ENCODE measurements at places on chromosomes 7 and 10.

DNA sequence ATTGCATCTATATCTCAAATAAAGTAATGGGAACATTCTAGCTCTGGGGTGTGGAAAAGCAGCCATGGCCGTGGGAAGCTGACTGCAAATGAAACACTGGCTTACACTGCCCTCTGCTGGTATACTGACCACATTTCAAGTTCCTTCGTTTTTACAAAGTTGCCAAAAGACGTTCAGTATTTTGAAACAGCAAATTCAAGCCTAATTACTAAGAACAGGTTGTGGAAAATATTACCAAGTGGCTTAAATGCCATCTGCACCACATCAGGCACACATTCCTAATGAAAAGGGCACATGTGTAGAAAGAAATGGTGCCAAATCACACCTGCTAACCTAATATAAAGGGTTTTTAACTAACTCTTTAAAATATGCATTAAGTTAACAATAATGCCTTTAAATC lies 83.9 kb downstream of the JAZF1 start:
- DNase-seq = no peak

GRCh38 chr7:1064581-1064980 lies 20.2 kb downstream of the GPR146 start:
- DNase-seq = no peak

- no peak for DNase-seq
Measured at GRCh38 chr7:137875746-137876145, 29.0 kb upstream of the DGKI start.

- no peak for DNase-seq
Measured at GRCh38 chr7:51007551-51008505, 225.1 kb upstream of the GRB10 start.

DNA sequence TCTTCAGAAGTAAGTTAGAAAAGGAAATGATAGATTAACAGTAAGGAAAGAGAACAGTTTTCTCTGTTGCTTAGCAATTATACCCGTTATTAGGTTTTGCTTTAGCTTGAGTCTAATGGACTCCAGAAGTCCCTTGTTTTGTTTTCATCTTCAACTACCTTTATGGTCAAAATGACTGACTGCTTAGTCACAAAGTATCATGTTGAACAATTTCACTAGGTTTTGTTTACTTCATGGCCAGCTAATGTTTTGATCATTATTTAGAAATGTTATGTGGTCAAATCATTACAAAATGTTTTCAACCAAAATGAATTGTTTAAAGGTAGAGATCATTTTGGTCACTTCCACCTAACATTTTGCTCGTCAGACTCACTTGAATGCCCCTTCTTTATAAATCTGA lies 1.9 kb downstream of the UBN2 start:
- DNase-seq = no peak

DNA sequence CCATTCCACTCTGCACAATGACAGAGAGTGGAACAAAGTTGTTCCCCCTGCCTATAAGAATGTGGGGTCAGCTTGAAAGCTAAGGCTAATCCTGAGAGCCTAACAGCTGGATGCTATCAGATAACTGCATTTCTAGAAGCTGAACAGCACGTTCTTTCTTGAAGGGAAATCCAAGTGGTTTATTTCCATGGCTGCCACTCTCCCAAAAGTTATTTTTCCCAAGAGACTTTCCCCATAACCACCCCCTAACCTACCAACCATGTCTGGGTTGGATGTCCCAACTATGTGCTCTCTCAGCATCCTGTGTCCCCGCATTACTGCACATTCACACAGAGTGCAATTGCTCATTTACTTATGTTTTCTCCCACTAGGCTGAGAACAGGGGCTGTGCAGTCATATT lies 140.7 kb upstream of the ANKRD1 start:
- DNase-seq = no peak

DNA sequence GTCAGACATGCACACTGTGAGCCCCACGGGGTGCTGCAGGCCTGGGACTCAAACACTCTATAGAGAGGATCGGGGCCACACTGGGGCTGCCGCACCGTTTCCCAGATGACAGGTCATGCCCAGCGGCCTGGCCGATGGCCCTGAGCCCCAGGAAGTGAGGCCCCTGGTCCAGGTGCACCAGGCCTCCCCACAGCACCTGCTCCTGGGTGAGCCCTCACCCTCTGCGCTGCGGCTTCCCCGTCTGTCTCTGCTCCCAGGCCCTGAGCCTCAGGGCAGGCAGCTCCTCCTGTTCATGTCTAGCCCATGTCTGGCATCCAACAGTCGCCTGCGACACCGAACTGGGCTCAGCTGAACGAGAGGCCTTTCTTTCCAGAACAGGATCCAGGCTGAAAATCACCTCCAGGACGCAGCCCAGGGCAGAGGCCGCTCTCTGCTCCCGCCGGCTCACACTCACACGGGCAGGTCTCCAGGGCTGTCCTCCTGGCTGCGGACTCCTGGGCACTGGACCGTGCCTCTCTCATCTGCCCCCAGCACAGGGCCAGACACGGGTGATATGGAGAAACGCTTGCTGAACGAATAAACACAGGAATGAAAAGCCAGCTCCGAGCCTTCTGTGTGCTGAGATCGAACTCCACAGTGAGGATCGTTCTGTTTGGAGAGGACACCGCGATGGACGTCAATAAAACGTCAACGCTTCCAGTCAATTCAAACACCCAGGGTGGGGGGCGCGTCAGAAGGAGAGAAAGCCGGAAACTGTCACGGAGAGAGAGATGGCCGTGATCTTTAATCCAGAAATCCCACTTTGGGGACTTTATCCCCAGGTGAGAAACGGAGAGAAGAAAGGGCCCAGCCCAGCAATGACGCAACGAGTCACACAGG lies 202.4 kb downstream of the ELFN1 start:
- no peak for DNase-seq

DNA sequence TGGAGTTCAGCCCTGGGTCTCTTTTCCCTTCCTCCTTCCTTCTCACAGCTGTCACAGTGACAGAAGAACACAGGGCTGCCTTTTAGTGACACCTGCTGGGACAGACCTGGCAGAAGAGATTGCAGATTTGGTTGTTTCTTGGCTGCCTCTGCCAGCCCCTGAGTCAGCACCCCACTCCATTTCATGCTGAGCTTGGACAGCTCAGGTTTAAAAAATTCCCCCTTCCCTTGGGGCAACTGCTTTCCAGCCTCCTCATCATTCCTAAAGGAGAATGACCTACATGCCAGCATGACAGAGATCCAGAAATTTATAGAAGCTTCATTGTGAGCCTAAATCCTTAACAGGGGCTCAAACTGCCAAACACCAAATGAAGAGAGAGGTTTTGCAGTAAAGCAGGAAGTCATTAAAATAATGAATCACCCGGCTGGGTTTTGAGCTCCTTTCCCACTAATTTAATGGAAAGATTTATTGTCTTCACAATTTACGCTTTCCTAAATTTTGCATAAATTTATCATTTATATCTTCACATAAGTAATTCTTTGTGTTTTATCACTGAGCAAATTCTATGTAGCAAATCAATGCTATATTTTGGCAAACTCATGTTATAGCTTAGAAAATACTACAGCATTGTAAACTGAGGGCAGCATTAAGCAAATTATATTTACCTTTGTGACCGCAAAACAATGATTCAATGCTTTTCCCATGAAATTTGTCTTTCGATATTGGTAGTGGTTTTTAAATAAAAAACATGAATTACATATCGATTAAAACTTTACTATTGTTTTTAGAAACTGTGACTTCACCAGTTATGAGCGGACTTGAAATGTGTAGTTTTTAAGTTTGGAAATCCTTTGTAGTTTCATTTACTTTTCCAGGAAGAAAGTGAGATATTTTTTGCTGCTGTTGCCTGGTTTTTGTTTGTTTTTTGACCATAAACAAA lies 399.5 kb upstream of the ANKRD30A start:
- DNase-seq = no peak

DNA sequence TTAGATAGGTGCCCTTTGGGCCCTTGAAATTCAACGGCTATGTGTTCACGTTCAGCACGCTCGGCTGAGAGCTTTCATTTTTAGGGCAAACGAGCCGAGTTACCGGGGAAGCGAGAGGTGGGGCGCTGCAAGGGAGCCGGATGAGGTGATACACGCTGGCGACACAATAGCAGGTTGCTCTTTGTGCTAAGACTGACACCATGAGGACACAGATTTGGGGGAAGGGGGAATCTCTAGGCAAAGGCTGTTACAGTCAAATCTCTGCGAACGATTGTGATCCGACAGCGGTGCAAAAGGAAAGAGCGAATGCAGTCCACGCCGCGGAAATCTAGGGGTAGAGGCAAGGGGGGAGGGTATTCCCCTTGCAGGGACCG lies 667 bp downstream of the KLLN start:
- DNase-seq = peak; percentile 41

- DNase-seq = no peak
Measured at GRCh38 chr10:1358860-1359625, 302.9 kb downstream of the WDR37 start.

DNA sequence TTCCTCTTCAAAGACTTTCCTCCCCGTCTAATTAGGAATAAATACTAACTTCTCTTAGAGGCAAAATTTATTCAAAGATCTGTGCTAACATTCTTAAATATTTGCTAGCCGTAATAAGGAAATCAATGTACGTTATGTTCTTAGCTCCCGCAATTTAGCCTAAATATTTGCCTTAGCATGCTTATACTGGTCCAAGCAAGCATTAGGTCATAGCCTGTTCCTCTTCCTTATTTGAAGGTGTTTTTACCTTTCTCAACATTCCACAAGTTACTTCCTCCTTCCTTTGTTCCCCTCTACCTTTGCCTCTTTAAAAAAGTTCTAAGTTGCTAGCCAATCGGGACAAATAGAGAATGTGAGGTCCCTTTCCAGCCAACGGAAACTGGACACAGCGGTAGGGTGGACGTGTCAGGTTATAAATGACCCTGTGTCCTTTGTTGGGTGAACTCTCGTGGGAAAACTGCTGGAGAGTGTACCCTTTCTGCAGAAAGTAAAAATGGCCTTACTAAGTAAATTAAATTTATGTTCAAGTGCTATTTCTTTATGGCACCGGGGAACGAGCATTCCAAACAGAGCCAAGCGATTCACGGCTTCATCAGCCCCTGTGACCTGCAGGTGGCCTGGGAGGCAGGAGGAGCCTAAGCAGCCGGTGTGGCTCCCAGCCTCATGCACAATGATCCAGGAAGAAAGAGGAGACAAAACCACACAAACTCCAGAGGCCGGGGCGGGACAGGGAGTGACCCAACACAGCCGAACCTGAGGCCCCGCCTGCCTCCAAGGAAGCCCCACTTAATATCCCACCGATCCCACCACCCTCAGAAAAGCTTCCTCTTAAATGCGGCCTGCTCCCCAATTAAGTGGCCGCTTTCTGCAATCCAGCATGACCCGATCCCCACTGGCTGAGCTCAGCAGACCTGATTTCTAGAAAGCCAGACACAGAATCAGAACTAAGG lies 67.0 kb downstream of the ZRANB1 start:
- no peak for DNase-seq

- no peak for DNase-seq
Measured at GRCh38 chr10:109928475-109928891, 5.2 kb upstream of the XPNPEP1 start.

GRCh38 chr10:26081459-26081858 lies 135.1 kb upstream of the GAD2 start:
- DNase-seq = no peak

DNA sequence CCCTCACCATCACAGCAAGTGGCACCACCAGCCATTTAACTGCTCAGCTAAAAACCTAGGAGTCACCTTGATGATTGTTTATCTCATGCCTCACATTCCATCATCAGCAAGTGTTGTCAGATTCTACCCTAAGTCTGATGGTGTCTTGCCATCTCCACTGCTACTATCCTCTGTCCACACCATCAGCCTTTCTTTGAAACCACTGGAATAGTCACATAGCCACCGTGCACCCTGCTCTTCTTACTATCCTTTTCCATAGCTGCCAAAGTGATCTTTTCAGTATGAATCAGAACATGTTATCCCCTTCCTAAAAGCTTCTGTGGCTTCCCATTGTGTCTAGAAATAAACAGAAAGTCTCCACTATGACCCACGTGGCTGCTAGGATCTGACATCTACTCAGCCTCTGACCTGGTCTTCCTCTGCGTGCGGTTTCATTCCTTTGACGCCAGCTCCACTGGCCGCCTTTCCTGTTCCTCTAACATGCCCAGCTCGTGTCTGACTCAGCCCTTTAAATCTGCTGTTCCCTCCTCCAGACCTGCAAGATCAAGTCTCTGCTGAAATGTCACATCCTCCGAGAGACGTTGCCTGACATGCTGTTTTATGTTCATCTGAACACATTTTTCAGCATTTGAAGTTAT lies 16.5 kb upstream of the CHN2 start:
- no peak for DNase-seq

GRCh38 chr10:44089671-44090070 lies 295.2 kb downstream of the CXCL12 start:
- DNase-seq = no peak

DNA sequence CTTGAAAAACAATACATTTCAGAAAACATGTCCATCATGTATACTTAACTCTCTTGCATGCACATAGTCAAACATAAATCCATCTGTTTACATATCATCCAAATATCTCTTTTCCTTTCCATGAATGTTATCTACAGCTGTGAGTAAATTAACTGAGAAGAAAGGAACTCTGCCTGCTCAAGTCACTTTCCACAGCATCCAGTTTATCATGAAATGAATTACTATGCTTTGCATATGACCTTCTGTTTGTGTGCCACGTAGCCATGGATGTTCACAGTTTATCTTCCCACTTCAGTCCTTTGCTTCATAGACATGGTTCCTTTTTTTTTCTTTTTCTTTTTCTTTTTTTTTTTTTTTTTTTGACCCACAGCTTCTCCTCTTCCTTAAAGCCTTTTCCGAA lies 39.6 kb downstream of the BZW2 start:
- DNase-seq = no peak

GRCh38 chr10:96896884-96897589 lies 64.9 kb downstream of the LCOR start:
- no peak for DNase-seq

- DNase-seq = no peak
Measured at GRCh38 chr10:125081931-125082330, 78.4 kb downstream of the CTBP2 start.

- no peak for DNase-seq
Measured at GRCh38 chr10:62652564-62652963, 152.0 kb upstream of the ADO start.

- DNase-seq = no peak
Measured at GRCh38 chr7:137734221-137734620, 112.6 kb downstream of the DGKI start.

DNA sequence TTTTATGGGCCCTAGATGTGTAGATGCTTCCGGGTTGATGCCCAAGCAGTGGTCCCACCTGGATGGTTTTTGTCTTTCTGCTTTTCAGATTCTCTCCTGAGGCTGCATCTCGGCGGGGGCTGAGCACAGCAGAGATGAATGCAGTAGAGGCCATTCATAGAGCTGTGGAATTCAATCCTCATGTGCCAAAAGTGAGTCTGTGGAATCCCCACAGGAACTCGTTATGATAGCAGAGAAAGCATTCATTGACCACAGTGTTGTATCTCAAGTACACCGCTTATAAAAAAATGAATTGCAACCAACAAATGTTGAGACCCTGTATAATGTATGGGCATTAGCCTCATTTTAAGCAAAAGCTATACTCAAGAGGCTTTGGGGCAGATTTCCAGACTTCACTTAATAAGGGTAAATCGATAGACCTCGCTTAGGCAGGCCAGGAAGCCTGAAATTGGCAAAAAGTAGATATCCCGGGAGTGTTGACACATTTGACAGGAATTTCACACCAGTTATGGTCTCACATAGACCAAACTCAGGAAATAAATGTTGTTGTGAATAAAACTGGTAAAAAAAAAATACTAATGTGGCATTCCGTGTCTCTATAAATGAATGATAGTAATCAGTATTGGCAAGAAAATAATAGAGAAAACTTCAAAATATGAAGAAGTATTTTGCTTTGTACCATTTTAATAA lies 132.0 kb downstream of the WNT2 start:
- no peak for DNase-seq

GRCh38 chr10:104268405-104268712 lies 625 bp upstream of the GSTO2 start:
- no peak for DNase-seq

- DNase-seq = no peak
Measured at GRCh38 chr10:80400136-80400804, 8.1 kb upstream of the PRXL2A start.

Data from T-helper 2 cell (primary cell).